ENCODE measurements at places on chromosomes 16 and 17. TPM values are rescaled to one million over a fixed set of nuclear protein-coding genes. Genes with fewer than 3 reads are reported as not detected.

Gene CSH2
- not detected for total RNA-seq

Gene BCO1
- not detected for total RNA-seq

Gene GLP2R
- not detected for total RNA-seq

Gene CRHR1
- not detected for total RNA-seq

Gene CCL8
- total RNA-seq, result not detected

Gene HBA2
- not detected for total RNA-seq

Gene SLC7A5
- total RNA-seq, result 30.7 TPM

Gene VAT1L
- total RNA-seq, result 2.1 TPM

Gene ACSM2B
- total RNA-seq, result not detected

Gene ELOB
- total RNA-seq, result 251 TPM

Gene SMIM36
- total RNA-seq, result not detected

Gene PYY
- total RNA-seq, result not detected

Gene GCGR
- total RNA-seq, result not detected

Gene TNFRSF17
- total RNA-seq, result not detected

Gene TBC1D3H
- not detected for total RNA-seq

Gene UTP4
- total RNA-seq, result 60.2 TPM

Gene ANKFY1
- 51.1 TPM for total RNA-seq

Gene MARVELD3
- total RNA-seq, result not detected

Gene SEPTIN12
- total RNA-seq, result not detected

Gene ODF4
- total RNA-seq, result not detected

Gene ABCA6
- total RNA-seq, result 30.5 TPM

Gene OR1D5
- not detected for total RNA-seq

Gene PAQR4
- 31.2 TPM for total RNA-seq

Gene VTN
- not detected for total RNA-seq

Gene TEKT3
- total RNA-seq, result not detected

Gene HOXB3
- 56.6 TPM for total RNA-seq

Gene BCAR1
- total RNA-seq, result 237 TPM

Gene KIAA0513
- total RNA-seq, result 3.6 TPM

Gene GPR179
- not detected for total RNA-seq

Gene KRT10
- total RNA-seq, result 51.4 TPM

Gene ADAD2
- not detected for total RNA-seq

Gene BEAN1
- not detected for total RNA-seq

All from endothelial cell of umbilical vein (primary cell).